GM06990 (cell line): ENCODE measurements at places on chromosomes 1 and 21.
A peak's percentile ranks its signal among the peaks of the same experiment; 100 is the strongest.

DNA sequence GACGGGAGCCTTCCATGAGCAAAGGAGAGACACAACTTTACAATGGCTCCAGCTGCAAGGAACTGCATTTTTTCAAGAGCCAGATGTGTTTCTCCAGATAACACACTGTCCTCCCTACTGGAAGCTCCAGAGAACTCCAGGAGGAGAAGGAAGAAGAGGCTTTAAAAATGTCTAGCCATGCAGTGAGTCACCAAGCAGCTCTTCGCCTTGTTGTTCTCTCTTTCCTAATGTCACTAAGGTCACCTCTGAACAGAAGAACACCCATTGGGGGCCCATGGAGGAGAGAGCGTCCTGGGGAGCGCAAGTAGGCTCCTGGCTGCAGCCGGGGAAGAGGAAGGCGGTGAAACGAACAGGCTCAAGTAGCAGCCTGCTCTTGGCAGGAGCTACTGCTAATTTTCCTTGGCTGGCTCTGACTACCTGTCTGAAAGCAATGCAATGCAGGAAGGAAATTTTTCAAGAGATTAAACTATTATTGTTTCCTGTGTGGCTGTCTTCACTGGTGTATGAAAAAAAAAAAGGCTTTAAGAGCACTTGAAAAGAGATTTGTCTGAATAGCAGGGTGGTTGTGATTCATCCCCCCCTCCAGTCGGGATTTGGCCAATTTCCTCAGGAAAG lies 321.9 kb downstream of the SETD4 start:
- DNase-seq: no peak

DNA sequence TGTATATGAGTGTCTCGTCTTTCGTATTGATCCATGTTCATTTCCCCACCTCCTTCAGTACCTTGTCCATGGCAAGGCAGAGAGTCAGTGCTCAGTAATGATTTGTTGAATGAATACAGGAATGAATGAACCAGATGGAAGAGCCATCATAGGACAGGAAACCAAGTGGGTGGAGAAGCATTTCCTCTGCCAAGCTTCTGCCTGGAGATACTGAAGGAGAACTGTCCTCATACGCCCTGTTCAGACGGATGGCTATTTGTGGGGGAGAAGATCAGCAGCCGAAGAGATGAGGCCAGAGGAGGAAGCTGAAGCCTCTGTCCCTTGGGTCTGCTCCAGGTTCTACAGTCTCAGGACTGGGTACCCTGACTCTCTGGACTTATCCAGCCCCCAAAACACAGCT lies 5.8 kb downstream of the FAM43B start:
- no peak for DNase-seq

- no peak for DNase-seq
Observed at GRCh38 chr1:29784276-29785136, 548.2 kb downstream of the PTPRU start.

GRCh38 chr1:17075470-17076255 lies 21.8 kb upstream of the SDHB start:
- DNase-seq: no peak

DNA sequence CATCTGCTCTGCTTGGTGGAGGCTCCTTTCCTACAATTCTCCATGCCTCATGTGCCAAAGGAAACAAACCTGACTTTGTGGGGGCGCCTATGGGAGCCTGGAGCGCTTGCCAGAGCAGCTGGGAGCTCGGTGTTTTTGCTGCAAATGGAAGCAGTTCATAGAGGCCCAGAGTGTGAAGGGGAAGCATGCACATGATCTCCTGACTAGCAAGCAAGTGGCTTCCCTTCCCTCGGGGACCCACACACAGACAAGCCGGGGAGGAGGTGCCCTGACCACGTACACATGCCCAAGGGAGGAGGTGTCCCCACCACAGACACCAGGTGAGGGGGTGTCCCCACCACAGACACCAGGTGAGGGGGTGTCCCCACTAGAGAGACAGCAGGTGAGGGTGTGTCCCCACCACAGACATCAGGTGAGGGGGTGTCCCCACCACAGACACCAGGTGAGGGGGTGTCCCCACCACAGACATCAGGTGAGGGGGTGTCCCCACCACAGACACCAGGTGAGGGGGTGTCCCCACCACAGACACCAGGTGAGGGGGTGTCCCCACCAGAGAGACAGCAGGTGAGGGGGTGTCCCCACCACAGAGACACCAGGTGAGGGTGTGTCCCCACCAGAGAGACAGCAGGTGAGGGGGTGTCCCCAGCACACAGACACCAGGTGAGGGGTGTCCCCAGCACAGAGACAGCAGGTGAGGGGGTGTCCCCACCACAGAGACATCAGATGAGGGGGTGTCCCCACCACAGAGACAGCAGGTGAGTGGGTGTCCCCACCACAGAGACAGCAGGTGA lies 106.8 kb downstream of the CRYAA start:
- DNase-seq: no peak

- DNase-seq: peak; percentile 8
Observed at GRCh38 chr1:35640380-35641232, 720 bp downstream of the PSMB2 start.

DNA sequence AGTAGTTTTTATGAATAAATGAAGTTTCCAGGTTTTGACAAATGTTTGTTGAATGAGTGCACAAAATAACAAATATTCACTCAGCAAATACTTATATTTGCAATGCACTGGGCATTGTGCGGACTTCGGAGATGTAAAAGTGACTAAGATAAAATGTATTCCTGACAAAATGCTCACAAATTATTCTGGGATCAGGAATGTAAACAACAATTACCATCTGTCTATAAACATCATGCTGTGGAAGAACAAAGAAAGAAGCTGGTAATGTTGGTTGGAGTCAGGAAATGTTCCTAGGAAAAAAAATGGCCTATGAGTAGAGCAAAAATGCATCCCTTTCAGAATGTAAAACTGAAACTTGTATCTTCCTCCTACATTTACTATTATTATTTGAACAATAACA lies 68.5 kb downstream of the CRB1 start:
- DNase-seq: no peak

- no peak for DNase-seq
Observed at GRCh38 chr1:37734629-37735591, 30.0 kb downstream of the EPHA10 start.

DNA sequence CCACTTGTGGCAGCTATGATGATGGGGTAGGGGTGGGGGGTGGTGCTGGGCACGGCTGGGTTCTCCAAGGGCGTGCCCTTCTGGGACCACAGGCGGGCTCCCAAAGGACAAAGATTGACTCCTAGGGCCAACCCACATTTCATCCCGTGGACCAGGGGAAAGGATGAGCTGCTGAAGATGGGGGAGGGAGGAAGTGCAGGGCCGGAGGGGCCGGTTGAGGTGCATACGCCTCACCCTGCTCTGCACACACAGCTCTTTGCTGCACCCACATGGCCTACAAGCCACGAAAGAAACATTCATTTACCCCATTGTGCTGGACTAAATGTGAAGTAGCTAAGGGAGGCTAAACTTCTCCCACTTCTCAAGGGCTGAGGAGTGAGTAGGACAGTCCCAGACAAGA lies 34.2 kb upstream of the GNPAT start:
- DNase-seq: no peak

DNA sequence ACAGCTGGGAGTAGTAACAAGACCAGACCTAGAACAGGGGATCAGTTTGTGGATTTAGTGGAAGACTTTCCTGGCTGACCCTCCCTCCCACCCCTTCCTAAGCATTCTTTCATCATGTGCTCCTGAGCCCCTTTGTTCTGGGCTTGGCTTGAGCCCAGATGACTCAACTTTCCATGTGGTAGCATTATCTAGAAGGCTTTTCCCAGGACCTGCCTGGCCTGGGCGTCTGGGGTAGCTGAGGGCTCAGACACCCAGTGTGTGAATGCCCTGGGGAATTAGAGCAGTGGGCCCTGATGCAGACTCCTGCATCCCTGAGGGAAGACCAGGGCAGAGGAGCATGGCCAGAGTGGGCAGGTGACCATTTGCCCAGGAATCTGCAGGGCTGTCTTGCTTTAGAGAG lies 44.1 kb upstream of the TSPAN2 start:
- no peak for DNase-seq

DNA sequence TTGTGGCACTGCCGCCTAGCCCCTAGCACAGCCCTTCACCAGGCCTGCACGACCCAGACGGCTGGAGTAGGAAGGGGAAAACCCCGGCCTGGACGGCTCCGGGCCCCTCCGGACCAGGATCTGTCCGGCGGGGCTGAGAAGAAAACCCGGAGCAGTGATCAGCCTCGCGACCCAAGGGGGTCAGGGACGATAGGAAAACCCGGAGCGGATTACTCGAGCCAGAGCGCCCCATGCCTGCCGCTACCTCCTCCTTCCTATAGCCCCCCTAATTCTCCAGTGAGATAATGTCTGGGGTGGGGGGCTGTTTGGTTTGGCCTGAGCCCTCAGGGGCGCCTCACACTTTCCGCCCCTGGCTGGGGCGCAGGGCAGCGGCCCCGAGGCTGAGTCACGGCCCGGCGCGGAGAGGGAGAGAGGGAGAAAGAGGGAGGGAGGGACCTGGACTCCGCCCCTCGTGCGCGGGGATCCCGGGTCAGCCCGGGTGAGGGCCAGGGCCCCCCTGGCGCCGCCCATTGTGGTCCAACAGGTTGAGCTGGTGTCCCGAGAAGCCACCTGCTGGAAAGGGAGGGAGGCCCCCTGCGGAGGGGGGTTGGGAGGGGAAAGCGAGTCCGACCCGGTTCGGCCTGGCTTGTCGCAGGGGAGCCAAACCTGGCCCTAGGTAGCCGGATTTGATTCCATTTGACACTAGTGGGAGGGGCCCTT lies 1.7 kb upstream of the ZBTB7B start:
- peak; percentile 96 for DNase-seq

- no peak for DNase-seq
Observed at GRCh38 chr1:180392020-180392419, 110.4 kb downstream of the ACBD6 start.

DNA sequence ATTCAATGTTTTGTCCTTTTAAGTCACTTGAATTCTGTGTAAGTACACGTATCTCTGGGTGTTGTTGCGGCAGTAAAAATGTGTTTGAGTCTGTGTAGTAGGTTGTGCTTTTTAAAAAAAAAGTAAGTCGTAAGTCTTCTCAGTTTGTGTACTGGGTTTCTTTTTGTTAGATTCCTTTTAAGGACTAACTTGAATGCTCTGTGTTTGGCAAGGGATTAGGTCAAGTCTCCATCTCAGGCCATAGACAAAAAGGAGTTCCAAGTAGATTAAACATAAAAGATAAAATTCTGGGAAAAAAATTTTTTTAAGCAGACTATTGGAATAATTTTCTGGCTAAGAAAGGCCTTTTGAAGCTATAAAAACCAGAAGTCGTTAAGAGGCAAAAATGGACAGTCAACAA lies 113.1 kb downstream of the ATP5PO start:
- DNase-seq: no peak

DNA sequence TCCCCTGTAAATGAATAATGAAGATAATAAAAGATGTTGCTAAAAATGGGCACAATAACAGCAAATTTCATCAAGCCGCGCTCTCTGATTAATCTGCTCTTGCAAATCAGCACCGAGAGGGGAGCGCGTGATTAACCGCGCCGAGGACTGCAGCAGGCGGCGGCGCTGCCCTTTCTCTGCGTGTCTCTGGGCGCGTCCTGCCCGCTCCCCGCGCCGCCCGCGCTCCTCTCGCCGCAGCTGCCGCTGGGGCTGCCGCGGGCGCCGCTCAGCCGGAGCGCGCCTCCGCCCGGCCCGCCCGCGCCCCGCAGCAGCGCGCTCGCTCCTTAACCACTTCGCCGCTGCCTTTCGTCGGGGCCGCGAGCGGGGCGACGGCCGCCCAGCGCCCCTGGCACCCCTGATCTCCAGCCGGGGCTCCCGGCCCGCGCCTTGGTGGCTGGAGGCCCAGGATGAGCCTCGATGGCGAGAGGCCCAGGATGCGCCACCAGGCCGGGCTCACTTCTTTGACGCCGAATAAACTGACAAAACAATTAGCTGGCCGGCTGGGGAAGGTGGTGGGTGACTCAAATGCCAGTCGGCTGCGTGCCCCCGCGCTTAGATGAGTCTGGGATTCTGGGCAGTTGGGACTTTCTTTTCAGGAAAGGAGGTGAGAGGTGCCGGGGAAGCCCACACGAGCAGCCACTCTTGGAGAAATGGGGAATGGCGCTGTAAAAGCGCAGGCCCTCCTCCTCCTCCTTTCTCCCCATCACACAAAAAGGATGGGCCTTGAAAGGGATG lies 221.4 kb upstream of the PKN2 start:
- DNase-seq: no peak

DNA sequence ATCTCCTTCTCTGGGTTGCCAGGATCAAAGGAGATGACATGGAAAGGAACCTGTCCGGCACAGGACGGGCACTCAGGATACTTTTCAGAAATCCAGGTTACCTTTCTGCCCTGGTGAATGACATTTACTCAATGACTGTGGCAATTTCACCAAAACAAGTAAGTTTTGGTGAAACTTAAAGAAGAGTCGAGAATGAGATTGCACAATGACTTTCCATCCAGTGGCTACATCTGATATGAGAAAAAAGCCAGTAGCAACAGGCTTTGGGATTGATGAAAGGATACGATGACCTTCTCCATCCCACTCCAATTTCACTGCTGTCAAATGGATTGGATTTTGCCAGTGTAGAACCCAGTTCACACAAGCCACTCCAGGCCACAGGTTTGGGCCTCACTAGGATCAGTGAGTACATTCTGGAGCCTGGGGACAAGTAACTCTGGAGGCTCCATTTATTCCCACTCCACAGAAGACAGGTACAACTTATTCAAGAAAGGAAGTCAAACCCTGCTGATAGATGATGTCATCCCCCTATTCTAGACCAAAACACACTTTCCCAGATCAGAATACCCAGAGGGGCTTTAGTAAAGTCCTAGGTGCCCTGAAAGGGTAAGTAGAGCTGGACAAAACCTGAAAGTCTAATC lies 63.3 kb downstream of the PLPP3 start:
- DNase-seq: no peak

DNA sequence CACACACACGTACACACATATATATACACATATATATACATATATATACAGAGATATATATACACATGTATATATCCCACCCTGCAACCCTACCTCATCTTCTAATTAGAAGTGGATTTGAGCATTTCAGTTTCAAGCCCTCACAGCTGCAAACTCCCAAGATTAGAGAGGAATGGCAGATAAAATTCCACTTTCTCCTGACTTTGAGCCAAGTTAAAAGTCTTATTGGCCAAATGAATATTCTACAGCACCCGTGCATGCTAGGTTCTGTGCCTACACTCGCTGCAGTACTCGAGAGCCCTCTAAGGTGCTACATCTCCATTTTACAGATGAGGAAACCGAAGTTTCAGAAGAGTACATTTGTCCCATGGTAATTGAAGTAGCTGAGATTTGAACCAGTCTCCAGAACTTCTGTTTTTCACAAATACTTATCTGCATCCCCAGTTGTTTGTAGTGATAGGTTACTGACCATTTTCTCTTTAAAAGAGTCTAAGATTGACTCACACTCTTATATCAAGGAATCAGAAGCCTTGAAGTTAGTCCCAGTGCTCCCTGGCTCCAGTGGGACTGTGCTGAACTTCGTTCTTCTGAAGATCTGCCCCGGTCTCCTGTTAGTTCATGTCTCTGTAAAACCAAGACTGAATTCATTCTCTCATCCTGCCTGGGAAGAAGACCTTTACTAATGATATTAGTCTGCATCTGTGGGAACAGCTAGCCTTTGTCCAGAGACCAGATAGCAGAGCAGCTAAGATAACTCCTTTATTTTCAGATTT lies 292.1 kb downstream of the TM2D1 start:
- no peak for DNase-seq

GRCh38 chr1:162859191-162859590 lies 1.8 kb downstream of the CCDC190 start:
- DNase-seq: no peak

- no peak for DNase-seq
Observed at GRCh38 chr1:173224949-173225348, 17.8 kb upstream of the TNFSF4 start.

GRCh38 chr1:182599339-182599738 lies 4.8 kb downstream of the RGS16 start:
- no peak for DNase-seq
